Endothelial cell (in vitro differentiated cells): ENCODE measurements at places on chromosomes 11 and 22. TPM values are rescaled to one million over a fixed set of nuclear protein-coding genes. Genes with fewer than 3 reads are reported as not detected.
A peak's percentile ranks its signal among the peaks of the same experiment; 100 is the strongest.

- no peak for DNase-seq
Observed at GRCh38 chr22:28120691-28121592, 201.9 kb upstream of the PITPNB start.

- DNase-seq: no peak
Observed at GRCh38 chr11:125583496-125583895, 9.2 kb upstream of the STT3A start.

- no peak for DNase-seq
Observed at GRCh38 chr22:20101638-20102037, 14.3 kb upstream of the RANBP1 start.

DNA sequence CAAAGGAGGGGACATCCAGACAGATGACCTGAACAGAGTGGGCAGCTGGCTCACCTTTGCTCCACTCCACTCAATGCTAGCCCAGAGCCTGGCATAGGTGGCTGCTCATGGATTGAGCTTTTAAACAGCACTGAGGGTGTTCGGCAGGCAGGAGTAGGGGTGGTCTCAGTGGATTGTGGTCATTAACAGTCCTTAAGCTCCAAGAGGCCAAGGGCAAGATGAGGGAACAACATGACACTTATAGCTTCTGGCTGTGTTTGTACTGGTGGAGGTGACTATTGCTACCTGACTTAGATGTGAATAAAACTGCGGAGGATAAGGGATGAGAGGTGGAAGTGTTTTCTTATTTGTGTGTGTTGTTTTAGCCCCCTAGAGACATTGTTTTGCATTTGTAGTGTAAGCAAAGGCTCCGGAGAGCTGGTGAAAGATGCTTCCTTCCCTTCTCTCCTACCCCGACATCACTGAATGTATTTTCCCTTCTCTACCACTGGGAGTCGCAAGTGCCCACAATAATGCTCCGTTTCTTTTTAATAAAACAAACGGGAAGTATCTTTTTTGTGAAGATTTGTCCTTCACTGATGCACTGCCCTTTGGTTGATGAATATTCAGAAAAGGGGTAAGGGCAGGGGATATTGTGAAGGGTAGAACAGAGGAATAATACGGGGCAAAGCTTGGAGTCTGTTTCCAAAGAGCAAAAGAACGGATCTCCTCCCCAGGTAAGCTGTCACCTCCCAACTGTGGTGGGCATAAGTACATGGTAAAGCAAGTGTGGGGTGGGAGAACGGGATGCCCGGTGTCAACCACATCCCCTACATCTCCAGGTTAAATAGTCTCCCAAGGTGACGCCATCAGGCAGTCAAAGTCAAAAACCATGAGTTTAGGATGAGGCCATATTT is 27.5 kb upstream of the MTNR1B start:
- no peak for DNase-seq

- DNase-seq: no peak
Observed at GRCh38 chr11:112345166-112345565, 84.5 kb upstream of the PLET1 start.

The ATP5MG gene
- 280 TPM for total RNA-seq

DNA sequence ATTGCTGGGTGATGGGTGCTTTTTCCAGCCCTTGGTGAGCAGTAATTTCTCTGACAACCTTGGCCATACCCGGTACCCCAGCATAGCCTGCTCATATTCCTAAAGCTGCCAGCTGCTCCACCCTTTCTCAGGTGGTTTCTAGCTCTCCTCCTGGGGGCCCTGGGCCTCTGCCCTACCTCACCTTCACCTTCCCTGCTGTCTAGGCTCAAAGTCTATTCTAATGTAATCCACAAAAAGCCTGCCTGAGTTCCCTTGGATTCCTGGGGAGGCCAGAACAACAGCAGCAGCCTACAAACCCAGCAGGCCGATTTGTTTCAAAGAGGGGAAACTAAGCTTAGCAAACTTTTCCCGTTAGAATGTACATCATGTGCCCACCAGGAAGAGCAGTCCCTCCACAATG is 117.6 kb downstream of the DSCAML1 start:
- DNase-seq: no peak

The KRTAP5-11 gene
- total RNA-seq: not detected

GRCh38 chr11:29351301-29351873 is 665.4 kb downstream of the KCNA4 start:
- no peak for DNase-seq

DNA sequence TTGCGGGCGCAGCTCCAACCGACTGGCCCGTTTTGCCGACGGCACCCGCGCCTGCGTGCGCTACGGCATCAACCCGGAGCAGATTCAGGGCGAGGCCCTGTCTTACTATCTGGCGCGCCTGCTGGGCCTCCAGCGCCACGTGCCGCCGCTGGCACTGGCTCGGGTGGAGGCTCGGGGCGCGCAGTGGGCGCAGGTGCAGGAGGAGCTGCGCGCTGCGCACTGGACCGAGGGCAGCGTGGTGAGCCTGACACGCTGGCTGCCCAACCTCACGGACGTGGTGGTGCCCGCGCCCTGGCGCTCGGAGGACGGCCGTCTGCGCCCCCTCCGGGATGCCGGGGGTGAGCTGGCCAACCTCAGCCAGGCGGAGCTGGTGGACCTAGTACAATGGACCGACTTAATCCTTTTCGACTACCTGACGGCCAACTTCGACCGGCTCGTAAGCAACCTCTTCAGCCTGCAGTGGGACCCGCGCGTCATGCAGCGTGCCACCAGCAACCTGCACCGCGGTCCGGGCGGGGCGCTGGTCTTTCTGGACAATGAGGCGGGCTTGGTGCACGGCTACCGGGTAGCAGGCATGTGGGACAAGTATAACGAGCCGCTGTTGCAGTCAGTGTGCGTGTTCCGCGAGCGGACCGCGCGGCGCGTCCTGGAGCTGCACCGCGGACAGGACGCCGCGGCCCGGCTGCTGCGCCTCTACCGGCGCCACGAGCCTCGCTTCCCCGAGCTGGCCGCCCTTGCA is 1.0 kb downstream of the FJX1 start:
- peak; percentile 55 for DNase-seq

DNA sequence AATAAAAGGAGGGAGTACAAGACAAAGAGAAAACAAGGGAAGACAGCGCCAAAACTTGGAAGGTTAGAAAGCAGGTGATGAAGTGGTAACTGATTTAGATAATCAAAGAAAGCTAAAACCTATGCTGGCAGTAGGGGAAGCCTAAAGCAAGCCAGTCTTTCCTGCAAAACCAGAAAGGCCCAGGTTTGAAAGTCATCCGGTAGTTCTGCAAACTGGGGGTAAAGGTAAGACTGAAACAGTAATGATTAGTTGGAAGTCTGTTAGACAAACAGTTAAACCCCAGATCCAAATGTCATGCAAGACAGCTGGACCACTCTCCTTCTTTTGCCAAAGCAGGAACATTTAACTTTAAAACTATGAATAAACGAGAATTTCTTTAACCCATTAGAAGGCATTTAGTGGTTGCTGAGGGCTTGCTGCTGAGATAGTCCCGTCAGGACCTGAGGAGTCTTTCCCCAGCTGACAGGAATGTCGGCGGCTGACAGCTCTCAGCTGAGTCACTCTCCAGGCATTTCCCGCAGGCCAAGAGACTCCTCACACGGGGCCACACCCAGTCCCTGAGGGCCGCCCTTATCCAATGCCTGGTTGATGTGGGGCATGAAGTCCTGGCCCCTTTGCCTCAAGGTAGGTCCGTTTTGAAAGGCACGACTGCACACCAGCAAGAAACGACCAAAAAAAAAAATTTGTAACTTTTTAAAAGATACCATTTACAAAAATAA is 36.3 kb upstream of the CFAP300 start:
- DNase-seq: peak; percentile 55
